ENCODE measurements at places on chromosomes 6 and 20.

DNA sequence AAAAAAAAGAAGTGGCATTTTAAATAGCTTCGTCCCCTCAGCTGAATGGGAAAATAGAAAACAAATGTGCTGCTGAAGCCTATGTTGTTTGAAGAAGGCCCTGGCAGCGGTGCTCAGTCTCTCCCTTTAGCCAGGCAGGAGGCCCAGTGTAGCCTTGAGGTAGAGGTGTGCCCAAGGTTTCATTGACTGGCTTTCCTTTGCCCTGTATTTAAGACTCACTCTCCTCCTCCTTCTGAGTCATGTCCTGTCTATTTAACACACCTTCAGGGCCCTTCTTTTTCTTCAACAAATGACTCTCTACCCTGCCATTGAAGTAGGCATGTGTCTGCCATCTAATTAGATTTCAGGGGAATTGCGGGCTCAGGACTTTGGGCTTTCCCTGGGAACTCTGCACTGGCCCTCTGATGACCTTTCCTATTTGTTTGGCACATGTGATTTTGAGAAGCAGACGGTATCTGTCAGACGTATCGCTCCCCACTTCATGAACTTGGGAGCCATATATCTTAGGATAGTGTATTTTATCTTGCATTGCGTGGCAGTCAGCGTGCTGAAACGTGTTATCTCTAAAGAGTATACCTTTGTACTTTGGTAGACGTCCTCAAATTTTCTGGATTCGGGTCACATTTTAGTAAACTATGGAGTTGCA, 4.3 kb downstream of the TJAP1 start:
- DNase-seq, result no peak

- no peak for DNase-seq
Measured at GRCh38 chr6:158019416-158019815, 37.8 kb downstream of the SYNJ2 start.

DNA sequence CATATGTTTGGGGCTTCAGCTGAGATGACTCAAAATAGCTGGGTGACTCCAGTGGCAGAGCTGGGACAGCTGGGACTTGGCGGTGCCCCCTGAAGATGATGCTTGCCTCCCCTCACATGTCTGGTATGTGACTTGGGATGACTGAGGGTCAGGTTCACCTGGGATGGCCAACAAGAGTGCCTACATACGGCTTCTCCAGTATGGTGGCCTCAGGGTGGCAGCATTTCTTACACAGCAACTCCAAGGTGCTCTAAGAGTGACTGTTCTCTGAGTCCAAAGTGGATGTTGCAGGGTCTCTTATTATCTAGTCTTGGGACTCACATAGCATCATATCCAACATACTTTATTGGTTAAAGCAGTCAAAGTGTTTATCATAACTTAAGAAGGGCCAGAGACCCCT, 87.8 kb upstream of the CENPW start:
- DNase-seq, result no peak

DNA sequence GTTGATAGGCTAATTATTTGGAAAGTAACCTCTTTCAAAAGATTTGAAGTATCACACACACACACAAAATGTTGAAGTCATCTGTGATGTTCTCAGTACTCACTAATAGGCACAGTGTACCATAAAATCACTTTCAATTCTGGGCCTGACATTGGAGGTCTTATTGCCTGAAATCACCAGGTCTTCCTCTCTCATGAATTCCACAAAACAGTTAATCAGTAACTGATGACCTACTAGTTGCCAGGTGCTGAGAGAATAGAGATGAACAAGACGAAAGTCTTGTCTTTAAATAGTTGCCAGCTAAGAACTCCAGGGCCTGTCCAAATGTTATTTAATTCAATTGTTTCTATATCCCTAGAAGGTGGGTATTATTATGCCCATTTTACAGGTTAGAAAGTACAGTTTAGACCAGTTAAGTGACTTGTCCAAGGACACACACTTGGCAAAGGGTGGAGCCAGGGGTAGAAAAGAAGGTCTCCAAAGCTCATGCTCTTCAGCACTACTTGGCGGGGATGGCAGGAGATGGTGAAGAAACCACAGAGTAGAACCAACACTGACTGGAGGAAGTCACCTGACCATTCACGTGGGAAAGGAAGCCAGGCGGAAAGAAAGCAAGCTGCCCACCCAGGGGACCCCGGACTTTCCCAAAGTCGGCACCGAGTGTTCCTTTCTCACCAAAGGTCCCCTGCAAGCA, 116.4 kb downstream of the KIF6 start:
- DNase-seq, result no peak

DNA sequence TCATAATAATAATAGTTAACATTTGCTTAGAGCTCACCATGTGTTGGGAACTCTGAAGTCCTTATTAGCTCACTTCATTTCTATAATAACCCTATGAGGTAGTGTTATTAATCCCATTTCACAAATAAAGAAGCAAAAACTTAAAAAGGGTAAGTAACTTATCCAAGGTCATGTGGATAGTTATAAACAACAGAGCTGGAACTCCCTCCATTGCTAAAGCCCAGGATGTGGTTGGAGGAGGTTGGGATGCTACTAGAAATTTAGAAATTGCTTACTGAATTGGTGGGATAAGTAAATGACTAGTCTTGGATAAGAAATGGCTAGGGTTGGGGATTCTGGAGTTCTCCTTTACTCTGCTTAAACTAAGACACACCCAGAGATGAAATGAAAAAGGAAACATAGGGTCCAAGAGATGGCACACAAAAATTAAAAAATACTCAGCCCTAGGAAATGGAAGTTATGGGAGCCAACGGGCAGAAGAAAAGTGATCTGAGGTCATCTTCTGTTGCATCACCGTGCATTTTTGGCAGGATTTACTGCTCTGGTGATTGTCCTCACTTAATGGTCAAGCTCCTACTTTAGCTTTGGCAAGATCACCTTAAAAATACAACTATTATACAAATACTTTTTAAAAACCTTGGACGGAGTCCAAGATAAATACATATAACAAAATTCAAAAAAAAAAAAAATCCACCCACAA, 7.7 kb upstream of the CLIC5 start:
- DNase-seq, result no peak

GRCh38 chr6:156352861-156353260, 424.3 kb upstream of the ARID1B start:
- no peak for DNase-seq

- no peak for DNase-seq
Measured at GRCh38 chr20:19659448-19659847, 98.6 kb upstream of the RIN2 start.

DNA sequence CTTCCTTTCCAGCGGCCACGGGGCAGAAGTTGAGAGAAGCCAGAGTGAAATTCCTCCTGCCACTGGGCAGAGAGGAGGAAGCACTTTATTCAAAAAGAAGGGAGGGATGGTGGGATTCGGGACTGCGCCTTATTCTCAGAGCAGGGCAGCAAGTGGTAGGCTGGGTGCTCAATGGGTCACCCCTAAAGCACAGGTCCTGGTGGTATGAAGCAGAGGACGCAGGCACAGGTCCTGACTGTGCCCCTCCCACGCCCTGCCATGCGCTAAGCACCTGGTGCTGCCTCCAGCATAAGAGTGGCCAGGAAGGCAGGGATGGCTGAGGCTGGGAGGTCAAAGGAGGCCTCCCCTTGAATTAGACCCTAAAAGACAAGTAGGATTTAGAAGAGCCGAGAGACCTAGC, 4.9 kb upstream of the GRM4 start:
- DNase-seq, result peak; percentile 3

DNA sequence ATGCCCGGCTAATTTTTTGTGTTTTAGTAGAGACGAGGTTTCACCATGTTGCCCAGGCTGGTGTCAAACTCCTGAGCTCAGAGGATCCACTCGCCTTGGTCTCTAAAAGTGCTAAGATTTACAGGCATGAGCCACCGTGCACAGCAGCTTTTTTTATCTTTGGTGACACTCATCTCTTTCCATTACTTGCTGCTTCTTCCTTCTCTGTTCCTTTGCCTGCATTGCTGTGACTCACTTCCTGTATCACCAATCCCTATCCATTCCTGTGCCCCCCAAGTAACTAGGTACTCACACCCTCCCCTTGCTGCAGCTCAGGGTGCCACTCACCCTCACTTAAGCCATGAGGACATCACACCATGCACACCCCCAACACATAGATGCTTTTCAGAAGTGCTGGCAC, 24.6 kb downstream of the KHDC1L start:
- DNase-seq, result no peak

- DNase-seq, result no peak
Measured at GRCh38 chr20:4295226-4295625, 279.9 kb upstream of the RNF24 start.

GRCh38 chr6:79864421-79864820, 82.9 kb downstream of the ELOVL4 start:
- no peak for DNase-seq

DNA sequence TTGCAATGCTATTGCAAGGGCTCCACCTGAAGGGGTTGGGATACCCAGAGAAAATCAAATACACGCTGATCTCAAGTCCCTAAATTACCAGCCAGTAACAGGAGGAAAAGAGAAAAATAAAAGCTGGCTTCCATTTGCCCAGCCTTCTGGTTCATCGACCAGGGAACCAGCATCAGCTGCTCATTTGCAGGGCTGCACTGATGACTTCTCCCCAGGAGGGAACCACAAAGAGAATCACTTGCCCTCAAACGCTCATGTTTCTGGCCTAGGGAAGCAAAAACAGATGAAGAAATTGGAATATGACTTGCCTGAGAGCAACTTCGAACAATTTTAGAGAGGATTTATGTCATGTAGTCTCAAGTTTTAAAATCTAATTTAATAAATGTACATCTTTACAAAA, 119.7 kb downstream of the SH3BGRL2 start:
- no peak for DNase-seq

DNA sequence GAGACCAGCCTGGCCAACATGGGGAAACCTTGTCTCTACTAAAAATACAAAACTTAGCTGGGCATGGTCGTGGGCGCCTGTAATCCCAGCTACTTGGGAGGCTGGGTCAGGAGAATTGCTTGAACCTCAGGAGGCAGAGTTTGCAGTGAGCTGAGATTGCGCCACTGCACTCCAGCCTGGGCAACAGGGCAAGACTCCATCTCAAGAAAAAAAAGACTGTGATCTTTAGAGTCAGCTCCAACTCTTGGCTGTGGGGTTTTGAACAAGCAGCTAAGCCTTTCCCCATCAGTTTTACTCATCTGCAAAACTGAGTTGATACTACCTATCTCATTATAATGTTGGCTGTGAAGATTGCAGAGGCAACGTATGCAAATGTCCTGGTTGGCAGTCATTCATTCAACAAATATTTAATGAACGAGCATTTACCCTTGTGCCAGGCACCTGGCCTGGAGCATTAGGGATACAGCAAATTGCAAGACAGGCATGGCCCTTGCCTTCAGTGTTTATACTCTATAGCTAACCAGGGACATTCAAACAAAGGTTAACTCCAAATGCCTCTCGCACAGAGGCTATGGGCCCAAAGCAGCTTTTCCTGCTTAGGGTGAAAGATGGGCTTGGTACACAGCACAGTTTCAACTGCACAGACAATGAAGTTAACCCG, 37.8 kb downstream of the ILRUN start:
- DNase-seq, result no peak

DNA sequence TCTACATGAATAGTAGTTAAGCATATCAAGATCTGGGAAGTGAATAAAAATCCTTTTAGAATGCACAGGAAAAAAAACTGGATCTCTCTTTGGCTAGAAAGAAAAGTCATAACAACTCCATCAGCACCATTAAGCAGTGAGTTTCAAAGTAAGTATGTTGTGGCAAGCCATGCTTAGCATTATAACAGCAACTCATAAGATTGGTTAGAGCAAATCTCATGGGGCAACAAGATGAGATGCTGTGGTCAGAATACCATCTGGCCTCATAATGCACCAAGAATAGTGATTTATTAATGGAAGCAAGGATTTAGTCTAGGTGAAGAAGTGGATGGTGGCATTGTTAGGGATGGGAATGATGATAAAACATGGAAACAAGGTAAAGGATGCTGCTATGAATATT, 159.4 kb downstream of the PHF3 start:
- no peak for DNase-seq

GRCh38 chr6:129754750-129755149, 44.8 kb upstream of the ARHGAP18 start:
- DNase-seq, result no peak

DNA sequence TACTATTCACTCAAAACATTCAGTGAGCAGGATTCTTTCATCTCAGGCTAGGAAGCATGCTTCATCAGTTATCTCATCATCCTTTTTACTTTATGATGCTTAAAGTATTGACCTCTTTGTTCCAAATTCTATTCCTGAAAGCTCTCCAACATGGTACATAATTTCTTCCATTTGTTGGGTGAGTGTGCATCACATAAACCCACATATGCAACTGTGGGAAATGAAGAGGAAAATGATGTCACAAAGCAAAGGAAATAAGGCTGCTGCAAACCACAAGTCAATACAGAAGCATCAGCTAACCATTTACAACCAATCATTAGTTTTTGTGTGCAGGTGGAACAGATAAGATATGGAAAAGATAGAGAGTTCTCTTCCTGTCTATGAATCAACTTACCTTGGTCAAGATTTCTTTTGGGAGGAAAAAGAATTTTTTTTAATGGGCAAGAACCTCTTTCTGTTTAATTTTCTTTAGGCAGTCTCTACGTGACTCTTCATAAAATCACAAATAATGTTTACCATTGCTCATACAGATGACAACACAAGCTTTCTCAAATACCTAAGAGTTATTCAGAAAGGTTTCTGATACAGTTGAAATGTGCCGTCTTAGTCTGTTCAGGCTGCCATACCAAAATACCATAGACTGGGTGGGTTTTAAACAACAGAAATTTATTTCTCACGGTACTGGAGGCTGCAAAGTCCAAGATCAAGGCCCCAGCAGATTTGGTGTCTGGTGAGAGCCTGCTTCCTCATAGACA, 259.9 kb downstream of the ADGRG6 start:
- DNase-seq, result no peak

DNA sequence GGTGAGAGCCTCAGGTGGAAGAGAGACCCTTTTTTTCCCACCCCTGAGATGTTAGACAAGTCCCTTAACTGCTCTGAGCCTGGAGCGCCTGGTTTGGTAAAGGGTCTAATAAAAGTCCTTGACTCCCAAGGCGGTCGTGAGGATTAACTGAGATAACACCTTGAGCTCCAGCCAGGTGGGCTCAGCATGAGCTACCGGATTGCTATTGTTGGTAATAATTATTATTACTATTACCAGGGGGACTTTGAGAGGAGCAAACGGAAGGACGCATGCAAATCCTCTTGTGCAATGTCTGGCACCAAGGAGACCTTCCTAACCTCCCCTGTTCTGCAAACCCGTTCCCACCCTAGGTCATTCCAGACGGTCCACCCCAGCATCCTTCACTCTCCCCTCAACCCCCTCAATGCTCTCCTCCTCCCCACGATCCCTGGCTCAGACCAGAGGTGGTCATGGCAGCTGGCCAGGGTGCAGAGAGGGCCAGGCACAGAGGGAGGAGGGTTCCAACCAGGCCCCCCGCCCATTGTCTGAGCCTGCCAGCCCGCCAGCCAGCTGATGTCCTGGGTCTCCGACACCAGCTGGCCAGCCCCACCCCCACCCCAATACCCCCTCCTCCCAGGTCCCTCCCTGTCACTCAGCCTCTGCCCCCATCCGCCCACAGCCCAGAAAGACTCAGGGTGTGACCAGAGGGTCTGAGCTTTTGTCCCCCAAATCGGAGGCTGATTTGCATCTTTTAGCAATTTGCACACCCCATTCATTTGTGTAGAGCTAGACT, 14.3 kb upstream of the CBFA2T2 start:
- DNase-seq, result no peak

- no peak for DNase-seq
Measured at GRCh38 chr6:89024456-89024855, 56.1 kb upstream of the PNRC1 start.

GRCh38 chr20:33472868-33473435, 16.9 kb upstream of the CBFA2T2 start:
- no peak for DNase-seq

GRCh38 chr6:149899926-149900619, 2.2 kb upstream of the RAET1E start:
- DNase-seq, result no peak

GRCh38 chr6:111184827-111185532, 97.7 kb downstream of the SLC16A10 start:
- no peak for DNase-seq
